ENCODE measurements at places on chromosomes 12 and 14.
A peak's percentile ranks its signal among the peaks of the same experiment; 100 is the strongest.

DNA sequence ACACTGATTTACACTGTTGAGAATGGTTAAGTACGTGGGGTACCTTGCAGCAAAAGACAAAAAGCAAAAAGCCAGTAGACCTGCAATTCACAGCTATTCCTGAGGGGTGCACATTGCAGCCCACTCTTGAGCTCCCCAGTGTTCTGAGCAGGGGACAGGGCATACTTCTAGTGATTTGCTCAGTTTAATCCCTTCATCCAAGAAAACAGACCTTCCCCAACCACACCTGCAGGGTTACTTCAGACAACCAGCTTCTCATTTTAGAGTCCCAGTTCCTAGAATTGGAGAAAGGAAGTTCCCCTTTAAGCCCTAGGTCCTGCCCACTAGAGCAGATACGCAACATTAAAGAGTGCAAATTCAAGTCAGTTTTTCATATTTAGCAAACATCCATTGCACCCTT is 3.6 kb upstream of the WSB2 start:
- no peak for DNase-seq

- no peak for DNase-seq
Observed at GRCh38 chr14:74979029-74979428, 23.6 kb upstream of the PGF start.

- no peak for DNase-seq
Observed at GRCh38 chr12:67535176-67535575, 113.4 kb upstream of the DYRK2 start.

GRCh38 chr14:104422837-104423681 is 156.5 kb upstream of the C14orf180 start:
- DNase-seq: no peak

DNA sequence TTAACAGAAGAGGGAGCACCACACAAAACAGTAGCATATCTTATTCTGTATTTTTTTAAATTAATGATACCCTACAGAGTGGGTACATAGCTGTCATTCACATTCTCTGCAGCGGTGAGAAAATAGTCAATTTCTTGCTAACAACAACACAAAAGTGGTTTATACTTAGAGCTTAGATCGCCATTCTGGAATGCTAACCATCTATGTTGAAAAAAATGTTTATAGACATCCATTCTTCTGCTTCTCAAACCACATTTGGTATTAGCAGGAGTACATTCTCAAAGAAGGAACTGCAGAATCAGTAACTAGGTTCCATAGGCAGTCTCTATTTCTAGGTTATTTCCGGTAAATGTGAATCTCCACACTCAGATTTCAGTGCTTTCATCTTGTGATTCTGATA is 185.9 kb downstream of the PPFIA2 start:
- no peak for DNase-seq

DNA sequence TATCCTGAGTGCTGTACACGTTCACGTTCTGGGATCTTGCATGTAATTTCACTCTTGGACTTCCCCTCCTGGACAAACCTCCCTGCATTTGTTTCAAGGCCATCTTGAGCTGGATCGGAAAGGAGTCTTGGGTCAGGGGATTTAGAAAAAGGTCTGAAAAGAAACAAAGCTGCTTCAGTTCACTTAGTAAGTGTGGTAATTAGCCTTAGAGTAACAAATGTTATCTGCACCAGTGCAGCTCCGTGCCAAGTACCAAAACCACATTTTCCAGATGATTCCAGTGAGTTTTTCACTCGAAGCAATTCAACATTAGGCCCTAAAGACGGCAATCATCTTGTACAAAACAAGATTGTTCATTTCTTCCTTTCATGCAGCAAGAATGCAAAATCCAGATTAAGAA is 39.4 kb upstream of the ATXN2 start:
- no peak for DNase-seq

- peak; percentile 35 for DNase-seq
Observed at GRCh38 chr14:67532998-67533753, at the start of gene PLEKHH1. PLEKHH1 (plus strand) TSS chr14:67533290; CDS start chr14:67541868, 8,578 bp downstream.

GRCh38 chr12:75364919-75365318 is 26.0 kb upstream of the GLIPR1L2 start:
- no peak for DNase-seq

DNA sequence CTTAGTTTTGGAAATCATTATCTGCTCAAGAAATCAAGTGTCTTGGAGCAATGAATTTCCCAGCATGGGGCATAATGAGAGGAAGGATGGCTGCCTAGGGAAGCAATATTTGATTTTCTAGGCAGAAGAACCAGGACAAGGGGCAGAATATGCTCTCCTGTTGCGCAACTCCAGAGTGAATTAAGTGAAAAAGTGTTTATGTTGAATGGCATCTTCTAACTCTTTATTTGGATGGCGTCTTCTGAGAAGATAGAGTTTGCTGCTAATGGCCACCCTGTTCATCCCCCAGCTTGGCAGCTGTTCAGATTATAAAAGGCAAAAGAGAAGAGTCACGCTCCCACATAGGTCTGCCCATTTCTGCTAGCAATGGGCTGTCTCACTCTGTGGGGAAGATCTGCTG is 1278.1 kb downstream of the AACS start:
- DNase-seq: no peak

- no peak for DNase-seq
Observed at GRCh38 chr14:58299401-58300330, 1.3 kb downstream of the ARID4A start.

DNA sequence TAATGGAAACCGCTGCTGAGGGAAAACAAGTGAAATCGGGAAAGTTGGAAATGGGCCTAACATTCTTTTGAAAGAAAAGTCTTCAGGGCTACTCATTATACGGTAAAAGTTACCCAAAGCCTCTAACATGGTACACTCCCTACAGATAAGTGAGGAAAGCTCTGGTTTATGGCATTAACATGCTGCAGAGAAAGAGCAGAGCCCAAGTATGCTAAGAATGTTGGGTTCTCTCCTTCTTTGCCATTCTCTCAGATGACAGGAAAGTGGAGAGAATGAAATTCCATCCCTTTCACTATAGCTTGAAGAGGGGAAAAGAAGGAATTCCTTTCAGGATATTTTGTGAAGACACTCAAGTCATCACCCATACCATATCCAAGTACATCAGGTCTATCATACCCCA is 348.0 kb downstream of the SEC23A start:
- DNase-seq: no peak

All from stimulated activated CD4-positive, alpha-beta T cell treated with anti-CD3 and anti-CD28 coated beads, TNF-alpha, amount 100 ng/mL, for 24 hours (primary cell).